ENCODE measurements at places on chromosomes 3 and 15.

- no peak for DNase-seq
Observed at GRCh38 chr3:191244242-191244867, 45.3 kb downstream of the OSTN start.

- no peak for DNase-seq
Observed at GRCh38 chr3:182455011-182455410, 338.3 kb upstream of the ATP11B start.

DNA sequence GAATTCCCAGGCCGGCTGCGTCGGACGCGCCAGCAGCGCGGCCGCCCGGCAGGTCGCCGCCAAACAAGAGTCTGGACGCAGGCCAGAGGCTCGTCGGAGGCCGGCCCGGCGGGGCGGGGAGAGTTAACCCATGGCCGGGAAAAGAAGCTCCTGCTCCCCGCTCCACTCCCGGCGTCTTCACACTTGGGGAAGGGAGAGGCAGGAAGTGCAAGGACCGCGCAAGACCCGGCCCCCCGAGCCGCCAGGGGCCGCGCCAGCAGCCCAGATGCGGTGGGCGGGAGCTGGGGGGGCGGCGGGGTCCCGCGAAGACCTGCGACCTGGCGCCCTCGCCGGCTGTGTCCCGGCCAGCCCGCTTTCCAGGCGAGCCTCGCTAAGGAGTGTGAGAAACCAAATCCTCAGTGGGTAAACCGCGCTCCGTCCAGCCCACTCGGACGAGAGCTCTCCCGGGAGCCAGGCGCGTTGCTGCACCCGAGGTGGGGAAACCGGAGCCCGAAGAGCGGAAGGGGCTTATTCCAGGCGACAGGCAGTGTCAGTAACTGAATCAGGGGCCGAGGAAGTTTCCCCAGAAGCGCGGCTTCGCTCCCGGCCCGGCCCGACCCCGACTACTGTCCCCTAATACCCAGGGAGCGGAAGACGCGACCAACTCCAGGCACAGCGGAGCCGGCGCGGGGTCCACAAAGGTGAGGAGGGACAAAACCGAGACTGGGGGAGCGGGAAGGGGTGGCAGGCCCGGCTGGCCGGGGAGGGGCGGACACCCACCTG lies 721 bp downstream of the ADAMTS7 start:
- DNase-seq: no peak

GRCh38 chr15:42344763-42345162 lies 14.5 kb upstream of the CAPN3 start:
- DNase-seq: peak; percentile 51

DNA sequence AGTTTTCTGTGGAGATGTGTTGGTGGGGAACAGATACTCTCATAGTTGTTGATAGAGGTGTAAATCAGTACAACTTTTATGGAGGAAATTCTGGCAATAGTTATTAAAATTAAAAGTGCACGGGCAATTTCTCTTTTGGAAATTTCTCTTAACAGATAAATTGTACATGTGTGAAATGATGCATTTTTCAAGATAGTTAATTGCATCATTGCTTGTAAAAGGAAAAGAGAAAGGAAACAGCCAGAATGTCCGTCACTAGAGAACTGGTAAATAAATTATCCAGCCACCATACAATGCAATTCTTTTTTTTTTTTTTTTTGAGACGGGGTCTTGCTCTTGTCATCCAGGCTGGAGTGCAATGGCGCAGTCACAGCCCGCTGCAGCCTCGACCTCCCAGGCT lies 14.2 kb downstream of the ZNF710 start:
- DNase-seq: no peak

- DNase-seq: no peak
Observed at GRCh38 chr15:36815786-36816185, 236.4 kb downstream of the CDIN1 start.

GRCh38 chr15:89662893-89663626 lies 7.8 kb upstream of the KIF7 start:
- peak; percentile 71 for DNase-seq

DNA sequence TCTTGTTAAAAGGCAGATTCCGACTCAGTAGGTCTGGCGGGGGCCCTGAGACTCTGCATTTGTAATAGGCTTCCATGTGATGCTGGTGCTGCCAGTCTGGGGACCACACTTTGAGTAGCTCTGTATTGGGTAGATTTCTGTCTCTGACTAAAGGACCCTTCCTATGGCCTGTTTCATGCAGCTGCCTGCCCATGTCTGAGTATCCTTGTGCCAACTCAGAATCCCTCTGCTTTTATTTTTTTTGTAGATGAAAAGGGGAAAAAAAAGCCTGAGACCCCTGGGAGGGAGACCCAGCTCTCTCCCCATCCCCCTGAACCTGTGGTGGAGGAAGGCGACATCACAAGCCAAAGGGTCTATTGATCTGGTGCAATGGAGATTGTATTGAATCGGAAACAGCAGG lies 81.9 kb downstream of the EBLN2 start:
- DNase-seq: no peak

GRCh38 chr15:95247071-95247984 lies 1016.0 kb downstream of the MCTP2 start:
- no peak for DNase-seq

DNA sequence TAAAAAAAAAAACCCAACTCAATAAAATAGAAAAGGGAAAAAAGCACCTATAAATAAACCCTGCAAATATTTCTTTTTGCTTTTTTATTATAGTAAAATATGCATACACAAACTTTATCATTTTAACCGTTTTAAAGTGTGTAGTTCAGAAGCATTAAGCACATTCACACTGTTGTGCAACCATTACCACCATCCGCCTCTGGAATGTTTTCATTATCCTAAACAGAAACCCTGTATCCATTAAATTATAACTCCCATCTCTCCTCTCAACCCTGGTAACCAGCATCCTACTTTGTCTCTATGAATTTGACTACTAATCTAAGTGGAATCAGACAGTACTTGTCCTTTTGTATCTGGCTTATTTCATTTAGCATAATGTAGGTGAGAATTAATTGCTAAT lies 15.0 kb downstream of the CDCP1 start:
- no peak for DNase-seq

GRCh38 chr3:11477407-11477911 lies 166.3 kb downstream of the VGLL4 start:
- no peak for DNase-seq

DNA sequence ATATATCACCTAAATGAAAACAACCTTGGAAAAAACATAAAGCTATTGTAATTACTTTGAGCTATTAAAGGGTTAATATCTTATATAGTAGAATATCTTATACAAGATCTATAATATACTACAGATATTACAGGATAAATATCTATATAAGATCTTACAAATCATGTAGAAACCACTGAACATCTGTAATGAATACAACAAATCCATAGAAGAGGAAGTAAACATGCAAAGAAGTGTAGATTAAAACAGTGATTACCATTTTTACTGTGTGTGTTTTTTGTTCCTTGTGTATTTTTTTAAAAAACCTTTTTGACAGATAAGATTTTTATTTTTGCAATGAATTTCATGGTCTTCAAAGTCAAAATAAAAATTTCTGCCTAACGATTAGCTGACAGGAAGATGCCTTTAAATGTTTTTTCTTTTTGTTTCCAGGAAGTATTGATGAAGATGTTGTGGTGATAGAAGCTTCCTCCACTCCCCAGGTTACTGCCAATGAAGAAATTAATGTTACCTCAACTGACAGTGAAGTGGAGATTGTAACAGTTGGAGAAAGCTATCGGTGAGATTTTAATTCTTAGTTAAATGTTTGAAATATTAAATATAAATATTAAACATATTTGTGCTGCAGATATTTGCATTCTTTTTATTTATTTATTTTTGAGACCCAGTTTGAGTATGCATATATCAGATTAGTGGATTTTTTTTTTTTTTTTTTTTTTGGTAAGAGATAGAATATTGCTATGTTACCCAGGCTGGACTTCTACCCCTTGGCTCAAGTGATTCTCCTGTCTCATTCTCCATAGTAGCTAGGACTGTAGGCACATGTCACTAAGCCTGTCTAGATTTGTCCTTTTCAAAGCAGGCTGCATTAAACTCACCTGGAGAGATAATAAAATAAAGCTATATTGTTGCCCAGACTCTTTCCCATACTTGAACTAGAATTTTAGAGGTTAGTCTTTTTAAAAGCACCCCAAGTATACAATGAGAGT lies 52.8 kb upstream of the CCNB2 start:
- no peak for DNase-seq

GRCh38 chr15:36784098-36784670 lies 204.8 kb downstream of the CDIN1 start:
- DNase-seq: no peak

GRCh38 chr3:27721717-27722564 lies at the start of gene EOMES:
Gene EOMES, minus strand, starts transcription at chr3:27722323. Its CDS starts 29 bp downstream, at chr3:27722294.
- no peak for DNase-seq

GRCh38 chr3:12810013-12810780 lies 13.7 kb downstream of the CAND2 start:
- DNase-seq: peak; percentile 99
